ENCODE measurements at places on chromosomes 7 and 10.

DNA sequence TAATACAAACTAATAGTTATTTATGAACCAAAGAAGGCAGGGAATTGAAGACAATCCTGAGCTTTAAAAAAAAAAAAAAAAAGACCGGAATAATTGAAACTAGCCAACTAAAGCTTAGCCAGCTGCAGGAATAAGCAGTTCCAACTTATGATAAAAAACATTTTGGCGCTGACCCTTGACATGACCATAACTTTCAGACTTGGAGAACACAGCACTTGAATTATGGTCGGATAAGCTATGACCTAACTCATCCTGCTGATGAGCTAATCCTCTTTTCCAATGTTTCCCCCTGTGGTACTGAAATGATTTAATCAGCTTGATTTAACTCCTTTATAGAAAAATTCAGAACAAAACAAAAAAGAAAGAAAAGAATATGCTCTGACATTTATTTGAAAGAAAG, 181.8 kb downstream of the DGKB start:
- DNase-seq, result no peak

DNA sequence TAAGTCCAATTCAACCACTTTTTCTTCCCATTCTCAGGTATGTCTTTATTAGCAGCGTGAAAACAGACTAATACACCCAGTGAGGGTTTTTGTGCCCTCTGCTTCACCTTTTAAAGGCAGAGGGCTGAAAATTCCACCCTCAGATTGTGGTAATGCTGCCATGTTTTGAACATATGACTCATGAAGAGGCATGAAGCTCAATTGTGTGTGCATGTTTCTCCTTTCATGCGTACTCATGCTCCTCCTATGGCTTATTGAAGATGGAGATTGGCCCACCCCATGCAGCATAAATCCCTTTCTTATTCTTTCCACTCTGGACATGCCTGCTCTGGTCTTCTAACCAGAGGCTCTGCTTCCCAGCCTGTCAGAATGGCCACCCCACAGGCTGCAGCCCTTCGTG, 168.0 kb upstream of the PRKCQ start:
- DNase-seq, result no peak

DNA sequence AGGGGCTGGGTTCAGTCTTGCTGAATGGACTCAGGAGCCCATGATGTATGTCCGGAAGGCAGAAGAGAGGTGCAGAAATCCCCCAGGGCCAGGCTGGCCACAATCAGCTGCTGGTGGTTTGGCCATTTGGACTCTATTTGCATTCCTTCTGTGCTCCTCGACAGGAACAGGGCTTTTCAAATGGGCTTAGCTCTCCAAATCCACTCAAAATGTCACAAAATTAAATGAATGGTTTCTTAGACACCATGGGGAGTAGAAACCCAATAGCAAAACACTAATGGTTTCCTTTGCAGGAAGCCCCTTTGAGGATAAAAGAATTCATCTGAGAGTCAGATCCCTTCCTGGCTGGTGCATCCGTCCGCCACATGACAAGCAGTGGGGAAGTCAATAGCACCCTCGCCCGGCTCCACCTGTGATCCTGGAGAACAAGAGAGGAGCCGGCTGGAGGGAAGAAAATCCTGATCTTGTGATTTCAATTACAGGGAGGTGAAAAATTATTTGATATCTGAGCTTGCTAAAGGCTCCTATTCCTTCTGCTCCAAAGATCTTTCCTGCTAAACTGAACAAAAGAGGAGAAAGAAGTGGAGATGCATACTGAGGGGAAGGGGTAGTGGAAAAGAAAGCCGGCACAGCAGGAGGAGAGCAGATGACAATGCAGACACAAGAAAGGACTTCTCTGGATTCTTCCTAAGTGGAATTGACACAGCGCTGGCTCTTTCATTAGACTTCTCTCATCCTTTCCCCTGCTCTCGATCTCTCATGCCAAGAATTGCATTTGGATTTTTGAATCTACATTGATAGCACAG, 190.7 kb downstream of the C7orf25 start:
- no peak for DNase-seq

- DNase-seq, result no peak
Observed at GRCh38 chr7:12370249-12370648, 33.4 kb downstream of the VWDE start.

DNA sequence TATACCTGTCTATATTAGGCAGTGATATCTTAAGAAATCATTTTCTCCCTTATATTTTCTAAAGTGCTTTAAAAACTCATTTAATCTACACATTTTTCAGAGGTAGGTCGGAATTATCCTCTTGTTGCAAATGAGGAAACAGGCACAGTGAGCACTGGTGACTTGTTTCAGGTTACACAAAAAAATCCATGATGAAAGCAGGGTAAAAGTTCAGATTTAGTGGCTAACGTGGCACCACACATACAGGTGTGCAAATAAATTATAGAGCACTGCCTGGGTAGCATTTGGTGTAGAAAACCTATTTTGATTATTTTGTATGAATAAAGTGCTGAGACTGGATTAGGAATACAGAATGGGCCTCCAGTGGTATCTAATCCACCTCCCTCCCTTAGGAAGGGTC, 26.6 kb downstream of the ARMC10 start:
- no peak for DNase-seq

DNA sequence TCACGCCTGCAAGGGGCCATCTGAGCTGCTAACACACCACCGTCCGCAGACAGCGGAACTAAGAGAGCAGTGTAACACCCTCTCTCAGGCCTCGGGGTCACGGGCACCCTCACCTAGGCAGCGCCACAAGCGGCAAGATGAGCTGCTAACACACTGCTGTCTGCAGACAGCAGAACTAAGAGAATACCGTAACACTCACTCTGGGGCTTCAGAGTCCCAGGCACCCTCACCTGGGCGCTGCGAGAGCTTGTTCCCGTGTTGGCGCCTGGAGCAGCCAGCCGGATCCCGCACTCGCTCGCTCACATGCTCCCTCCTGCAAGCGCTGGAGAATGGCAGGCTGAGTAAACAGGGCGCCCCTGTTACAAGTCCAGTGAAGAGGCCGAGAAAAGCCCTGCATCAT, 160.2 kb downstream of the SRPK2 start:
- DNase-seq, result no peak

DNA sequence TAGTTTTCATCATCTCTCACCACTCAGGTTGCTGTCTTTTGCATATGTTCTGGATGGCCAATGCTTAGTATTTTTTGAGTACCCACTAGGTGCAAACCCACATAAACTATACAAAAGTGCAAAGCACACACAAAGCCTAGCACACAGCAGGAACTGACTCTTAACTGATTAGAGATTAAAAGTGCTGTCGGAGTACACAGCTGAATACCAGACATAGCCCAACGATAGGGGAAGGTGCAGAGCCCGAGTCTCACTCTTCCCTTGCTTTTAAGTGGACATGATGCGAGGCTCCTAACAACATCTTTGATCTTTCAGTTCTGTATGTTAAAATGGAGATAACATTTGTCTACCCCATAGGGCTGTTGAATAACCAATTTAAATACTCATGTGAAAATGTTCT, 90.8 kb downstream of the DPY19L1 start:
- DNase-seq, result no peak

- no peak for DNase-seq
Observed at GRCh38 chr10:104664205-104664604, 23.1 kb downstream of the SORCS3 start.

DNA sequence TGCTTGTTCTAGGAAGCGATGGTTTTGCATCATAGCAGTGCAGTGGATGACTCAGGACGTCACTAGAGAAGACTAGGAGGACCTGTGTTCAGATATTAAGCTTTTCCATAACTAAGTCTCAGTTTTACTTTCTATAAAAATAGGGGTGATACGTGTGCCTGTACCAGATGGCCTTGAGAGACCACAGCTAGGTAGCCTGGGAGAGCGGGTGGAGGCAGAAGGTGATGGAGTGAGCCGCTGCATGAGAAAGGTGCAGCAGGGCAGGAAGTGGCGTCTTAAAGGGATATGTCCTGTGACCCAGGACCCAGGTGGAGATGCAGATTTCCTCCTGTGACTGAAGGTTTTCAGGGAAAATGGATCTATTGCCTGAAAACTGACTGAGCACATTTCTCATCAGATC, 304.9 kb downstream of the CDC14C start:
- DNase-seq, result no peak

DNA sequence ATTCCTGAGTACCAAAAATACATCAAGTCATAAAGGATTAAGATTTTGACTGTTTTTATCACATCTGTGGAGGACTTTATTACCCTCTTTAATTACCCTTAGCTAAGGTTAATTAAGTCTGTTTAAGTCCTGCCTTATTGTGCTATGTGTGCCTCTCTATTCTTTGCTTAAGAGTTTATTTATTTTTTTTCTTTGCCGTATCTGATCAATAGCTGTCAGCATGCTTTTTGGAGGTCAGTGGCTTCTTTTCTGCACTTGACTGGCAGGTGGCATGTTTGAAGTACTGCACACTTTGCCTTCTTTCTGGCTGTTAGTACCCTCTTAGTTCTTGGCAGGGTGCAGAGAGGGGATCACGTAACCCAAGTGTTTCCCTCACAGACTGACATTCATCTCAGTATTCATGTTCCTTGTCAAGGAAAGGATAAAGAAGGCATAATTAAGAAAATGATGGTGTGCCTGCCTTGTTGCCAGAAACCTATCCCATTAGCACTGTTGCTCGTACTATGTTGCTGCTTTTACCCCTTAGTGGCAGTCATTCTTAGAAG, 225.8 kb downstream of the EXOC4 start:
- no peak for DNase-seq

GRCh38 chr10:93754761-93755160, 3.0 kb upstream of the LGI1 start:
- DNase-seq, result no peak

- DNase-seq, result no peak
Observed at GRCh38 chr7:124440081-124440480, 325.5 kb downstream of the GPR37 start.

DNA sequence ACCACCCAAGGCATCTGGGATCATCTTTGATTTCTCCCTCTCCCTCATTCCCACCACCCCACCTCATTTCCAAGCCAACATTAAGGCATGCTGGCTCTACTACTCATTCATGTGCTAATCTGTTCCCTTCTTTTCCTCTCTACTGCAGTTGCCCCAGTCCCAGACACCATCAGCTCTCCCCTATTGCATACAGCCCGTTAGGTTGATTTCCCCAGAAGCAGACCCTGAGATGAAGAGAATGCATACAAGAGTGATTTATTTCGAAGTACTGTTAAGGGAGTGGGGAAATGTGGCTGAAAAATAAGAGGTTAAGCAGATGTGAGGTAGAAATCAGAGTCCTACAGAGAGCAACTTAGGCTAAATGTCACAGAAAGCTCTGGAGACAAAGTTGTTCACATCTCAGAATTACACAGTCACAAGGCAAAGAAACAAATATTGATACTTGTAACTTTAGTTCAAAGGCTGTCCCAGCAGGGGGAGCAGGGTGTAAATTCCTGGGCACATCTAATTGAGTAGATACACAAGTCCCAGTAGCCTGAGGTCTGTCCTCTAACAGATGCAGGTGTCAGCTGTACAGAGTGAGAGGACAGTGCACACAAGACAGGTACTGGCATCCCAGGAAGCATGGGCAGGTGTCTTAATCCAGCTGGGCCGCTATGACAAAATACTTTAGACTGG, 20.9 kb downstream of the AKR1D1 start:
- peak; percentile 10 for DNase-seq

DNA sequence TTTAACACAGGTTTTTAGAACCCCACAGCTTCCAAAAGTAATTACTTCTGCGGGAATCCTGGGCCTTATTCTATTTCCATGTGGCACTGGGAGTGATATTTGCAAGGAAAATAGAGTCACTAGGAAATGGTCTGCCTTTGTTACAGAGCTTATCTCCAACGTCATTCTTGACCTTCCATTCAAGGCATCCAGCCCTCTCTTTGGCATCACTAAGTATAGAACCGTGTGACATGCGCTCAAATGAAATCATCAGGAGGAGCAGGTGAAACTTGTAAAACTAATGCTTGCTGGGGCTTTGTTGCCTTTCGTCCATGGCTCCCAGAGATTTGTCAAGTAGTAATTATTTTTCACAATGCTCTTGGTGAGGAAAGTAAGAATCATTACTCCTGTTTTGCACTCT, 73.4 kb downstream of the PAPSS2 start:
- DNase-seq, result no peak

DNA sequence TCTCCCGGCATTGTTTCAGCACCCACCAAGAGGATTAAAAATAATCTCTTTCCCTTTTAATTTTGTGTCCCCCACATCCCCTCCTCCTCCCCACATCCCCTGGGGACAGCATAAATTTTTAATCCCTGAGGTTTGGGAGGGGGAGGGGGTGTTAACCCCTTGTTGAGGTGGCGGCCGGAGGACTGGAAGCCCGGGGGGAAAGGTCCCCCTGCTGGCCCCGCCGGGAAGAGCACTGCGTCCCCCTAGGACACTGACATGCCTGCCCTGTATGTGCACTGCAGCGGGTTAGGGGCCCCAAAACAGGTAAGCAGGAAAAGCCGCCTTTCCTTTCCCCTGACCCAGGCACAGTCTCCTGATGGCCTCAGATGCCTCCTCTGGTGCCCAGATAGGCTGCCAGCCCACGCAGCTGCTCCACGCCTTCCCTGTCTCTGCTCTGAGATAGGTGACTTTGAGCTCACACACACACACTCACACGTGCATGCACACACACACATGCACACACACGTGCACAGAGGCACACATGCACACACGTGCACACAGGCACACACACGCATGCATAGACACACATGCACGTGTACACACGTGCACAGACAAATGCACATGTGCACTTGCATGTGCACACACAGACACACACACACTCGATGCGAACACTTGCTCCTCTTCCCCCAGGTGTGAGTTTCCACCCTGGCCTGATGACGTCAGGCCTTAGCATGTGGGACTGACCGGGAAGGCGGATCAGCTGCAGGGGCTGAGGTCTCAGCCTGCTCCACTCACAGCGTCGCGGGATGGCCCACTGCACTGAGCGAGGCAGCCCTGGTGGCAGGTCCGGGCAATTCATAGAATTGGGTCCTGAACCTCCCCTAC, 12.3 kb downstream of the CNPY1 start:
- peak; percentile 50 for DNase-seq

DNA sequence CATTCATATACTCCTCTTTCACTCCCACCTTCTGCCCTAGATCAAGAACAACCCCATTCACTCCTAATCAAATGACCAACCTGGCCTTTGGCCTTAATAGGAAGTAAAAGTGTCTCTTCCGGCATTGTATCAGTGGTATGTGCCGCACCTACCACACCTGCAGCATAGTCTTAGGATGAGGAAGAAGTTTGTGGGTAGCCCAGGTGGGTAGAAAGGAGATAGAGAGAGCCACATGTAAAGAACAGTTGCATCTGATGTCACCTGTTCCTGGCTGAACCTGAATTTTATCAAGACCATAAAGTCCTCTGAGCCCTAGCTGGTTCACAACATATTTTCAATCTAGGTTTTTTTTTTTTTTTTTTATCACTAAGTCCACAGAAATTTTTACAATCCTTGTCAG, 55.5 kb upstream of the PTPN12 start:
- no peak for DNase-seq

DNA sequence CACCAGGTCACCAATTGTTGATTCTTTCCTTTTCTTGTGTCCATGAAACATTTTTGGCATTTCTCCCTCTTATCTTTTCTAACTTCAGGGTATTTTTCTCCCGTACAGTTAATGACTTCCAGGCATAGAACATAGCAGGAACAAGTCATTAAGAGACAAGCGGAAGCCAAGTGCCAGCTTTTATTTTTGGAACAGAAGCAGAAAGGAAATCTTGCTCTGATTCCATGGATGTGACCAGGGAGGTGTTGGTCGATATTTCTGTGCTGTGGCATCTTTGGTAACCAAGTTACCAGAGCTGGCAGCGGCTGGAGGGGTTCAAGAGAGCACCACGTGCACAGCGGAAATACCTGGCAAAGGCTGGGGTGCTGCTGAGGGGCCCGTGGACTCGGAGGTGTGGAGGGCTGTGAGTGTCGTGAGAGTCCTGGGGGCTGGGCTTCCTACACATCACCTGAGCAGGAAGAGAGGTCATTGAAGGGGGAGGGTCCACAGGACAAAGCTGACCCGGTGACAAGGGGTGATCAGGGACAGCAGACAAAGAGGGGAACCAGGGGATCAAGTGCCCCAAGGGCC, 1.8 kb downstream of the LLCFC1 start:
- DNase-seq, result no peak
